ENCODE measurements at places on chromosomes 7 and 10. TPM values are rescaled to one million over a fixed set of nuclear protein-coding genes. Genes with fewer than 3 reads are reported as not detected.

GRCh38 chr7:102248081-102248455 is 38.6 kb upstream of the SH2B2 start:
- no peak for DNase-seq
- no peaks in the 10 kb centered on the region for H3K36me3 ChIP-seq
- peak overlapping the region; percentile 8 for H3K27ac ChIP-seq
- no peaks in the 10 kb centered on the region for H3K4me1 ChIP-seq

GRCh38 chr10:110242511-110242910 is 35.1 kb downstream of the MXI1 start:
- H3K27ac ChIP-seq, result no peak overlapping the region
- no peaks in the 10 kb centered on the region for H3K27me3 ChIP-seq
- no peak for DNase-seq
- H3K36me3 ChIP-seq, result no peaks in the 10 kb centered on the region
- no peaks in the 10 kb centered on the region for H3K4me1 ChIP-seq
- no peak overlapping the region for H3K4me3 ChIP-seq

GRCh38 chr10:87775766-87776165 is 42.3 kb downstream of the ATAD1 start:
- no peak for DNase-seq
- no peaks in the 10 kb centered on the region for H3K36me3 ChIP-seq
- no peaks in the 10 kb centered on the region for H3K4me1 ChIP-seq
- H3K27me3 ChIP-seq, result no peaks in the 10 kb centered on the region

EPHB6 gene
- 38.1 TPM for polyA plus RNA-seq

DNAJB12 gene
- polyA plus RNA-seq, result 52.4 TPM
